ENCODE measurements at places on chromosomes 11 and 22. TPM values are rescaled to one million over a fixed set of nuclear protein-coding genes. Genes with fewer than 3 reads are reported as not detected.

Gene FSHB
- not detected for total RNA-seq

DNA sequence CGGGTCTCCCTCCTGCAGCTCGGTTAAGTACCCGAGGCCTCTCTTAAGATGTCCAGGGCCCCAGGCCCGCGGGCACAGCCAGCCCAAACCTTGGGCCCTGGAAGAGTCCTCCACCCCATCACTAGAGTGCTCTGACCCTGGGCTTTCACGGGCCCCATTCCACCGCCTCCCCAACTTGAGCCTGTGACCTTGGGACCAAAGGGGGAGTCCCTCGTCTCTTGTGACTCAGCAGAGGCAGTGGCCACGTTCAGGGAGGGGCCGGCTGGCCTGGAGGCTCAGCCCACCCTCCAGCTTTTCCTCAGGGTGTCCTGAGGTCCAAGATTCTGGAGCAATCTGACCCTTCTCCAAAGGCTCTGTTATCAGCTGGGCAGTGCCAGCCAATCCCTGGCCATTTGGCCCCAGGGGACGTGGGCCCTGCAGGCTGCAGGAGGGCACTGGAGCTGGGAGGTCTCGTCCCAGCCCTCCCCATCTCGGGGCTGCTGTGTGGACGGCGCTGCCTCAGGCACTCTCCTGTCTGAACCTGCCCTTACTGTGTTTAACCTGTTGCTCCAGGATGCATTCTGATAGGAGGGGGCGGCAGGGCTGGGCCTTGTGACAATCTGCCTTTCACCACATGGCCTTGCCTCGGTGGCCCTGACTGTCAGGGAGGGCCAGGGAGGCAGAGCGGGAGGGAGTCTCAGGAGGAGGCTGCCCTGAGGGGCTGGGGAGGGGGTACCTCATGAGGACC is 25.0 kb downstream of the FADS3 start:
- no peaks in the 10 kb centered on the region for H3K36me3 ChIP-seq
- no peak overlapping the region for H3K27ac ChIP-seq
- no peak overlapping the region for H3K4me3 ChIP-seq
- no peaks in the 10 kb centered on the region for H3K27me3 ChIP-seq
- H3K4me1 ChIP-seq = no peaks in the 10 kb centered on the region

GRCh38 chr11:67392183-67392715 is 463 bp downstream of the RAD9A start:
- peaks cover 37% of the 10 kb centered on the region for H3K36me3 ChIP-seq
- no peaks in the 10 kb centered on the region for H3K4me1 ChIP-seq
- peak overlapping the region; percentile 78 for H3K4me3 ChIP-seq
- no peak for DNase-seq
- peak overlapping the region; percentile 84 for H3K27ac ChIP-seq

GRCh38 chr11:63572026-63572688 is 9.0 kb upstream of the PLAAT2 start:
- peaks cover 19% of the 10 kb centered on the region for H3K4me1 ChIP-seq
- H3K4me3 ChIP-seq = no peak overlapping the region
- H3K27ac ChIP-seq = no peak overlapping the region
- no peak for DNase-seq
- no peaks in the 10 kb centered on the region for H3K27me3 ChIP-seq

Gene IGLL1
- total RNA-seq = not detected

All from sigmoid colon (tissue), 7 donors.